ENCODE measurements at places on chromosomes 11 and 22.

- no peak for DNase-seq
Measured at GRCh38 chr22:47067321-47067890, 305.0 kb downstream of the TBC1D22A start.

GRCh38 chr11:13834463-13834862, 128.1 kb upstream of the SPON1 start:
- DNase-seq = no peak

DNA sequence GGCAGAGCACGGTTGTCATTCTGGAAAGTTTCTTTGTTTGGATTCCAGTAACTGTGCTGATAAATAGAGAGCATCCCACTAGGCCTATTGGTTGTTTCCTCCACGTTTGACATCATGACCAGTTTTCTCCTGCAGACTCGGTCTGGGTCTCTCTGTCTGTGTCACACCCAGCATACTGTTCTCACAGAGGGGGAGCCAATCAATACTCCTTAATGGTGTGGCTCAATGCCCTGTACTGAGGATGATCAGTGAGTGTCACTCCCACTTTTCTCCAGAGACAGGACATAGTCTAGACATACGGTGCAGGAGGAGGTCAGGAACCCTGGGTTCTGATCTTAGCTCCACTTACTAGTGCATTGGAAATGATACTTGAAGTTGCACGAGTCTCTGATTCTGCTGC, 88.2 kb upstream of the BLID start:
- DNase-seq = no peak

GRCh38 chr22:32788904-32789624, 12.4 kb upstream of the TIMP3 start:
- DNase-seq = no peak

- DNase-seq = no peak
Measured at GRCh38 chr11:106986673-106987072, 31.6 kb downstream of the GUCY1A2 start.

GRCh38 chr11:122895563-122895962, 13.0 kb downstream of the JHY start:
- DNase-seq = no peak

DNA sequence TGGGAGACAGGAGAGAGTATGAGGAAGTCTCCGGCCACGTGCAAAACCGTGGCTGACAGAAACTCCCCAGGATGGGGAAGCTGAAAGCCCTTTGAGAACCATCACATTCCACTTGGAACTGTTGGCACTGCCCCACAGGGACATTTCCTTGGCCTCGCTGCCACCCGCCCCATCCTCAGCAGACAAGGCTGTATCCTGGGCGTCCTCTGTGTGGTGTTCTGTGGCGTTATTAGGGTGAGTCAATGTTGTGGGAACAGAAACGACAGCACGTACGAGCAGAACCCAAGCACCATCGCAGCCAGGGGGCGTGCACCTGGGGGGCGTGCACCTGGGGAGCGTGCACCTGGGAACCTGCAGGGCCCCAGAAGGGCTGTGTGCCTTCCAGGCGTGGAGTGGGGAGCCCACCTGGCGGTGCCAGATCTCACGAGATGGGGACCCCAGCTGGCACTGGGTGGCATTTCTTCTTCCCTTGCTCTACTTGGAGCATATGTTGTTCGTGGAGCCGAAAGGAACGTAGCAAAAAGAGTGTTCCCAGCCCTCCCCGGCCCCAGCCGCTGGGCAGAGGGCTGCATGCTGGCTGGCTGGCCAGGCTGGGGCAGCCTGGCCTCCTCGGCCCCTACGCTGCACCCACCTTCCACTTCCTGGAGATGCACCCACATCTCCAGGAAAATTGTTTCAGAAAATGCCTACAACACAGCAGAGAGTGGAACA, 35.4 kb downstream of the NFAM1 start:
- no peak for DNase-seq

- no peak for DNase-seq
Measured at GRCh38 chr11:66720223-66720898, 8.7 kb downstream of the SPTBN2 start.

- no peak for DNase-seq
Measured at GRCh38 chr11:109401545-109401944, 20.4 kb upstream of the C11orf87 start.

- DNase-seq = no peak
Measured at GRCh38 chr22:22748297-22748743, 103.9 kb downstream of the GGTLC2 start.

DNA sequence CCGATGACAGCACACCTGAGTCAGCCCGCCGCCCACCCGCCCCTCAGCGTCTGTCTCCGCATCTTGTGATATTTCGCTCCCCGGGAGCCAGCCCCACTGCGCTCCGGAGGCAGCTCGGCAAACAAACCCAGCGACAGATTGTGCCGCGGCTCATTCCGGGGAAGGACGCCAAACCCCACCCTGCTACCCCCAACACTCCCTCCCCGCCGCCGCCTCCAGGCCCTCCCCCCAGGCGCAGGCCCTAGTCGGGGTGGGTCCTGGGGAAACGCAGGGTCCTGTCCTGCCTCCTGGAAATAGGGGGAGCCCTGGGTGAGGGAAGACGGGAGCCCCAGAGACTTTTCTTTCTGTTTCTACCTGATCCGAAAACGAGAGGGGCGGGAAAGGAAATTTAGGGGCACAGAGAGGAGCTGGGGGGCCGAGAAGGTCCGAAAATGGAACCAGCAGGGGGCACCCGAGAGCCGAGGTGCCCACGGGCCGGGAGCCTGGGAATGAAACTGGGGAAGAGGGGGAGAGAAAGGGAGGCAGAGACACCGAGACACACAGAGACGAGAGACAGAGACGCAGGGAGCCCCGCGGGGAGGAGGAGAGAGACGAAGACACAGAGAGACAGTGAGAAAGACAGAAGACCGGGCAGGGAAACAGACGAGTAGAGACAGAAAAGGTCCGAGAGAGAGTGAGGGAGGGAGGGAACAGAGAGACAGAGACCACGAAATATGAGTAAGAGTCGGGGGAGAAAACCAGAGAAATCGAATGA, 1.7 kb upstream of the RTN4RL2 start:
- DNase-seq = no peak

GRCh38 chr11:74678591-74679512, 52.4 kb downstream of the CHRDL2 start:
- no peak for DNase-seq

DNA sequence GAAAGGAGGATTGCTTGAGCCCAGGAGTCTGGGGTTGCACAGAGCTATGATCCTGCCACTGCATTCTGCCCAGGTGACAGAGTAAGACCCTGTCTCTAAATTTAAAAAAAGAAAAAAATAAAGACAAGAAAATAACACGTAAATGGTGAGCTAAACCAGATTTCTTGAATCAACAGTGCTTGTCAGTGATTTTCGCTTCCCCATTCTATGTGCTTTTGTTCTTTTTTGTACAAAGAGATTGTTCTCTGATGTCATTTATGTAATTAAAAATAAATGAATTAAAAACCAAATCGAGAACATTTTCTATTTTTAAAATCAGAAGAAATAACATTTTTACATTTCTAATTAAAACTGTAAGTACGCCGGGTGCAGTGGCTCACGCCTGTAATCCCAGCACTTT, 19.8 kb upstream of the SLC29A2 start:
- no peak for DNase-seq

- DNase-seq = no peak
Measured at GRCh38 chr22:35746946-35747703, 29.5 kb downstream of the APOL5 start.

GRCh38 chr11:79042824-79043223, 398.0 kb downstream of the TENM4 start:
- no peak for DNase-seq

DNA sequence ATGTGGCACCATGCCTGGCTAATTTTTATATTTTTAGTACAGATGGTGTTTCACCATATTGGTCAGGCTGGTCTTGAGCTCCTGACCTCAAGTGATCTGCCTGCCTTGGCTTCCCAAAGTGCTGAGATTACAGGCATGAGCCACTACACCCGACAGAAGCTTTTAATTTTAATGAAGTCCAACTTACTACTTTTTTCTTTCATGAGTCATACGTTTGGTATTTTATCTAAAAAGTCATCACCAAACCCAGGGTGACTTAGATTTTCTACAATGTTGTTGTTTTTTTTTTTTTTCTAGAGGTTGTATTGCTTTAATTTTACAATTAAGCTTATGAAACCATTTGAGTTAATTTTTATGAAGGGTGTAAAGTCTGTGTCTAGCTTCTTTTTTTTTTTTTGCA, 34.9 kb downstream of the JRKL start:
- no peak for DNase-seq

DNA sequence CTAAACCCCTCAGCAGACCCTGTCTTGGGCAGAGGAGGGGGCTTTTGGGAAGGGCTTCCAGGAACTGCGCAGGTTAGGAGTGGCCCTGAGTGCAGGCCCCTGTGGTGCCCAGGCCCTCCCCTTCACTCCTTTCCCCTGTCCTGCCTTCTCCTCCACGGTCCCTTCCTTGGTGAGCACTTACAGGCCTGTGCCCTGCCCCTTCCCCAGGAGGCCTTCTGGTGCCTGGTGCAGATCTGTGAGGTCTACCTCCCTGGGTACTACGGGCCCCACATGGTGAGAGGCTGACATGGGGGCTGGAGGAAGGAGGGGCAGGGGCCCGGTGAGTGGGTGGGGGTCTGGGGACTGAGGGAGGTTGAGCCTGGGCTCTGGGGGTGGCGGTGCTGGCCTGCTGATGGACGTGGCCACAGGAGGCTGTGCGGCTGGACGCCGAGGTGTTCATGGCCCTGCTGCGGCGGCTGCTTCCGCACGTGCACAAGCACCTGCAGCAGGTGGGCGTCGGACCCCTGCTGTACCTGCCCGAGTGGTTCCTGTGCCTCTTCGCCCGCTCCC, 2.6 kb downstream of the TBC1D10C start:
- DNase-seq = no peak

GRCh38 chr11:106012744-106013143, 9.3 kb downstream of the MSANTD4 start:
- no peak for DNase-seq

All from stimulated activated CD4-positive, alpha-beta T cell treated with anti-CD3 and anti-CD28 coated beads, Interleukin-1b, Interleukin-23, amount 100 ng/mL, for 1 hour (primary cell).